ENCODE measurements at places on chromosomes 5 and 9.

DNA sequence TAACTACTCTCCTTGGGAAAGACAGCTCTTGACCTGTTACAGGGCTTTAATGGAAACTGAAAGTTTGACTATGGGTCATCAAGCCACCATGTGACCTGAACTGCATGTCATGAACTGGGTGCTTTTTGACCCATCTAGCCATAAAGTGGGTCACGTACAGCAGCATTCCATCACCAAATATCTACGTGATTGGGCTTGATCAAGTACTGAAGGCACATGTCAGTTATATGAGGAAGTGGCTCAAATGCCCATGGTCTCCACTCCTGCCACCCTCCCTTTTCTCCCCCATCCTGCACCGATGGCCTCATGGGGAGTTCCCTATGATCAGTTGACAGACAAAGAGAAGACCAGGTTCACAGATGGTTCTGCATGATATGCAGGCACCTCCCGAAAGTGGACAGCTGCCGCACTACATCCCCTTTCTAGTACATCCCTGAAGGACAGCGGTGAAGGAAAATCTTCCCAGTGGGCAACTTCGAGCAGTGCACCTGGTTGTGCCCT lies 7.3 kb upstream of the FCN1 start:
- DNase-seq, result no peak

DNA sequence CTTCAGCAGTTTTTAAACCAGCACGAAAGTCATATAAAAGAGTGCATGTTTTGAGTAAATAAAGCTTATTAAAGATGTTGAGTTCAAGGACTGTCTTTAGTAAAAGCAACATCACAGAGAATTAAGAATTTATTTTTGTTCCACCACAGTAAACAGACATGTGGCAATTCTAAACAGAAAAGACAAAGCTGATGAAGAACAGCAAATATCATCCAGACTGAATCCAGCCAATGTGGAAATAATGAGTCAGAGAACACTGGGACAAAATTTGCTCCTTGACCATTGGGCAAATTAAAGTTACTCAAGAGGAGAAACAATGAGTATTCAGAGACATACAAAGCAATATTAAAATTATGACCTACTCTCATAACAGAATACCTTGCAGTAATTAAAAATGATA lies 28.8 kb downstream of the OR2K2 start:
- DNase-seq, result no peak

GRCh38 chr5:124806373-124807077 lies 60.1 kb upstream of the ZNF608 start:
- no peak for DNase-seq

DNA sequence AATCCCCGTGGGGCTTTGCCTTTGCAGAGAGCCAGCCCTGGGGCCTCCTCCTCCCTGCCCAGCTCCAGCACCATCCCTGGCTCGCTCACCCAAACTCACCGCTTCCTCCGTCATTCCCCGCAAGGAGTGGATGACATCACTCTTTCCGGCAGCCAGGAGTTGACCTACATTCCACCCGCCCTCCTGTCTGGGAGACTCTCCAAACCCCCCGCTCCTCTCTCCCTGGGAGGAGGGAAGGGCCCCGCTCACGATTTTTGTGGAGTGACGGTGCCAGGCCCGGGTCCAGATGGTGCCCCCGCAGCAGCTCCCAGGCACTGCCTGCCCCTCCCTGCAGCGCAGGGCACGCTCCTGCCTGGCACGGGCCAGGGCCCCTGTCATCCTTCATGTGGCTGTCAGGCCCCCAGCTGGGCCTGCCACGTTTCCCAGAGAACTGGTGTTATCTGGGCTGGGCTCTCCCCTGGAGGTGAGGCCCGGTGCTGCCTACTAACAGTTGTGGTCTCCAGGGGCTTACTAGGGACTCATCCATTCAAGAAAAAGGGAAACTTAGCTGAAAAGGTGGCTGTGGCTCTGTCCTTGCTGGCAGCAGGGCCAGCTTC lies 52.3 kb downstream of the NTNG2 start:
- no peak for DNase-seq

DNA sequence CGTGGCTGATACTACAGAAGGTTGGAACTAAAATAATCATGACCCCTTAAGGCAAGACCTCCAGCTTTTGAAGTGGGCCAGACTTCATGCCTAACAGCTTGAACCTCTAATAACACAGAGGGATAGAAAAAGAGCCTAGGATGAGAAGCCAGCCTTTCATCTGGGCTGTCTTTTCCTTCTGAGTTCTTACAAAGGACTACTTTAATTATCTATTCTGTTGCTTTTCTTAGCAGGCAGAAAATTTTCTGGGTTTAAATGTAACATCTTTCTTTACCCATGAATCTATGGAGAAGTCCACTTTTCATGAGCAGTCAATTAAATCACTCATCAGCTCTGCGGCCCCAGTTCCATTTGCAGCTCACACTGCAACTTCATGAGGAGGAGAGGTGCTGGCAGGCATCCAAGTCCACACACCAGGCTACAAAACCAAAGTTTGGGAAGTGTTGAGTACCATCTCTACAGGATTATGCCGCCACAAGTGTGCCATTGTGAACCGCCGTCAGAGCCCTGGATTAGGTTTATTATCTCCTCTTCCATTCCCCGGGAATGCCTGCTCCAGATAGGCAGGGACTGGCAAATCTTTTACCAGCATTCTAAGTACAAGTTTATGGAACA lies 192.0 kb downstream of the TLE4 start:
- DNase-seq, result no peak

DNA sequence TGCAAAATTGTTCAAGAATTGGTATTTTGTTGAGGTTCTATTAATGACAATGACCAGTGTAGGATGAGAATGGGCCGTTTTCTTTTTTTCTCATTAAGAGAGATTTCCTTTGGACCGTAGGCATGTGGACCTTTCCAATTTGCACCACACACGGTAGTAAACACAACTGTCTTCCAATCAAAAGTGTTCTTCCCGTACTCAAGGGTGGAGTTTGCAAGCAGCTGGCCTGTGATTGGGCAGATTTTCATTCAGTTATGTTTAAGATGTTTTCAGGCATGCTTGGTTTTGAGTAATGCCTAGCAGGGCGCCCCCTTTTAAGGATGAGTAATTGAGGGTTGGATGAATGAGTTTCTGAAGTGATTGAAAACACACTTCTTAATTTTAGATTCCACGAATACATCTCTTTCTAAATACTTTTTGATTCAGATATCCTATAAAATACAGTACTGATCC lies 2.5 kb downstream of the KDM3B start:
- DNase-seq, result no peak

- DNase-seq, result no peak
These were observed 189.2 kb downstream of the MAN2A1 start for GRCh38 chr5:109878887-109879286.

GRCh38 chr9:17810728-17811571 lies 232.1 kb downstream of the SH3GL2 start:
- no peak for DNase-seq

- DNase-seq, result no peak
These were observed 88.2 kb upstream of the BASP1 start for GRCh38 chr5:17129093-17129849.

DNA sequence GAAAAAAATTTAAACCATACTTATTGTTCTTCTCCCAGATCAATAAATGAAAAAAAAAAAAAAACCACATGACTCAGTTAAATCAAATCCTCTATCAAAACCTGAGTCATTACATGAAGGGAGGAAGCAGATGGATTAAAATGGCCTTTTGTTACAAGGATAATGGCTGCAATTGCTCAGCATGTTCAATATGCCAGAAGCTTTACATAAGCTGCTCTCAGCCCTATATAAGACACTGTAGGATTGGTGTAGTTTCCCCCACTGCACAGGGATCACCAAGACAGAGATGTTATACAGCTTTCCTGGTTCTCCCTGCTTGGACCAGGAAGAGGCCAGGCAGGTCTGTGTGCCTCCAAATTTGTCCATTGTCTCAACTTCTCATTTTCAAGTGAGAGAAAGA lies 101.6 kb upstream of the MAP1B start:
- DNase-seq, result no peak

DNA sequence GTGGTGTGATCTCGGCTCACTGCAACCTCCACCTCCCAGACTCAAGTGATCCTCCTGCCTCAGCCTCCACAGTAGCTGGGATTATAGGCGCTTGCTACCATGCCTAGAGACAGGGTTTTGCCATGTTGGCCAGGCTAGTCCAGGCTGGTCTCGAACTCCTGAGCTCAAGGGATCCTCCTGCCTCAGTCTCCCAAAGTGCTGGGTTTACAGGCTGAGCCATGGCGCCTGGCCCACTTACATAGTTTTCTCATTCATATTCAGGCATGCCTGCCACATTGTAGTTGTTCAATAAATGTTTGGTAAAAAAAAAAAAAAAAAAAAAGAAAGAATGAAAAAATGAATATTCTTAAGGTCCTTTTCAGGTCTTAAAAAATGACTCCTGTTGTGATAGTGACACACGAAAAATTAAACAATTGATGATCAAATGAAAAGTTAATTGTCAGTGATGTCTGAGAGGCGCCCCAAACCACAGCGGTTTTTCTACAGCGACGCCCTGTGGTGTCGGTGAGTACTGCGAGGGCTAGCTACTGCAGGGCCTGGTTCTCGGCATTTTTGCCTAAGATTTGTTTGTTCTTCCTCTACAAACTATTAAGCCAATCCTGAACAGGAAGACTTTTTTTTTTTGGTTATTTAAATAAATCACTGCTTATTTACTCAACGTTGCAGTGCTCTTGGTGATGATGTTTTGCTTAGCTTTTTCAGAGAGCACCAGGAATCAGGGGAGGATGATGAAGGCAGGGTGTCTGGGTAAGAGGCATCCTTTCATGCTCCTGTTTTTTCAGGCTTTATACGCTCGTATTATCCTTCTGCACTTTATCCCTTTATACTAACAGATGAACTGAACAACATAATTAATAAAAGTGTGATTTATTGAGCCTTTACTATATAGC lies 67.0 kb upstream of the DPYSL3 start:
- DNase-seq, result no peak

DNA sequence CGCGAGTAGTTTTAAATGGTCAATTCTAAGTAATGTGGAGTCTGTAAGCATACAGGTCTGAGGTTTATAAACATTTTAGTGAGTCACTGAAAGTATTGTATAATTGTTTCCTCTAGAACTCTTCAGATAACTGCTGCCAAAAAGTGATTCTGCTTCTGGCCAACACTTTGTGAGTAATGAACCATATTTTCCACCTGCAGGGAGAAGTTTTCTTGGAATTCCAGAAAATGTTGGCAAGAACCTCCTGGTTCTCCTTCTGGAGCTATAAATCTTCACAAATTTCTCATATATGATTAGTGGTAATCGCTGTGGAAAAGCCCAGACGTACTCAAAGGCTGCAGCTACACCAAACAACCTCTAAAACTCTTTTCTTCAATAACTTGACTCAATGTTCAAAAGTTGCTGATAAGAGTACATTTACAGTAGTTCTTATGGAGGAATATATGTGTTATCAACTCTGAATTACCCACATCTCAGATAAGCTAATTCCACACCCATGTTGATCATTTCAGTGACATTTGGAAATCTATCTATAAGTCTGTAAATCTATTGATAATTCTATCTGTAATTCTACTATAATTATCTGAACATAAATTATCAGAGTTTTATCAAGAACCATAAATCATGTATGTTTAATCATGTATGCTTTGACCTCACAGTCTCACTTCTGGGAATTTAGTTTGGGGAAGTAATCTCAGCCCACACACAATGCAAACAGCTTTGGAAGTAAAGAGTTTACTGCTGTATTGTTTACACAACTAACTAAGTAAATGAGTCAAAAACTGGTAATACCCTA lies 74.1 kb downstream of the FNBP1 start:
- DNase-seq, result no peak

DNA sequence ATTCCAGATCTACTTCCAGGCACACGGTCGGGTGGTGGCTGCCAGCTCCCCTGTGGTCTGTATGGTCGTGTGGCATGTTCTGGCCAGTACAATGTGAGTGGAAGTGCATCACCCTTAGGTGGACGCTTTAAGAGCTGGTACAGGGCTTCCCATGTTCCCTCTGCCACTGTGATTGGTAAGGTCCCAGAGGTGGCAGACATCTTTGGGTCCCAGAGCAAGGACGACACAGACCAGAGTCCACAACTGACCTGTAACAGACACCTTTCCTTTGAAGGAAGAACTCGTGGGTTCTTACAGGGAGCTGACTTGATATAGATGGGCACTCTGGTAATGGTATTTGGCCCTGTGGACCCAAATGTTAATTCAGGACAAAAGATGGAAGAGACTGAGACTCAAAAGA lies 90.0 kb upstream of the GDNF start:
- no peak for DNase-seq

GRCh38 chr9:88092797-88093331 lies 45.4 kb downstream of the SPATA31C2 start:
- no peak for DNase-seq

DNA sequence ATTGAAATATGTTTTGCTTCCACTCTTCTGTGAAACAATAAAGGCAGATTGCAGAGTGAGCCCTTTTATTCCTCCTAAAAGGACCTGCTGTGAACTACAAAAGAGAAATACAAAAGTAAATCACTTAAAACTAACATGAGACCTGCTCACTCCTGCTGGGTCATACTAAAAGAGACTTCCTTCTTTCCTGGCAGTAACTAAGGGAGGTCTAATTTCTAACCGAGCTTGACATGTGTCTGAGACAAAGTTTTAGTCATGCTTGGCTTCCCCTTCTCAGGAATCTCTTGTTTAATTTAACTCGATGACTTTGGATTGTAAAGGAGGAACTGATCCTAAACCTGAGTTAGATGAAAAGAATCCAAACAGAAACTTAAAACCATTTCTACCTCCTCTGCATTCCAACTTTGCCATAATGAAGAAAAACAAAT lies 86.4 kb upstream of the CDH6 start:
- DNase-seq, result no peak

- DNase-seq, result no peak
These were observed 49.2 kb downstream of the PCSK5 start for GRCh38 chr9:75939536-75940111.

- DNase-seq, result no peak
These were observed 133.6 kb downstream of the SV2C start for GRCh38 chr5:76216748-76217147.

DNA sequence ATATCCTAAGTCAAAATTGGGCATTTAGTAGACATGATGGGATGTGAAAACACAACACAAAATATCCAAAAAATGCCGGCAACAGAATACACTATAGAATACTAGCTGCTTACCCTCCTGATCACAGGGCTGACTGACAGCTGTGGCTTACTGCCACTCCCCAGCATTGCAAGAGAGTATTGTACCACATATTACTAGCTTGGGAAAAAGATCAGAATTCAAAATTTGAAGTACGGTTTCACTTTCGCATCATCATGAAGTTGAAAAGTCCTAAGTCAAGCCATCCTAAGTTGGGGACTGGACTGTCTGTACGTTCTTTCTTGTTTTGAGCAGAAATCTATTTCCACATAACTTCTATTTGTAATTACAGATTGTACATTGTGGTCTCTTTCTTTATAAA lies 851.4 kb downstream of the MAT2B start:
- no peak for DNase-seq

GRCh38 chr5:100584069-100584468 lies 48.9 kb downstream of the FAM174A start:
- DNase-seq, result no peak

DNA sequence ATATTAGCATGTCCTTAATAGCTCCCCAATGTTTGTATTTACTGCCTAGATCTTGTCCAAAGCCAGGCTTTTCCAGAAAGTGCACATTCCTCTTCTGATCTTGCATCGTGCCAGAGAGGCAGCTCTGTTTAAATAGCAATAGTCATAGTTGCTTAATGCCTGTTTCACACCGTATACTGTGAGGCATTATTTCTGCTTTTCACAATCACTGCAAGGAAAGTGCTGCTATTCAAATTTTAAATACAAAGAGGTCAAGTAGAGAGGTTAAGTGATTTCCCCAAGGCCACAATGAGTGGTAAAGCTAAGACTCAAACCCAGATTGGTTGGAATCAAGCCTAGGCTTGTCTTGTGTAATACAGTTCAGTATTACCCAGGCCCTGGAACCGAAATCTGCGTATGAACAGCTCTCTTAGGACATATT lies 153.6 kb downstream of the SNX18 start:
- DNase-seq, result peak; percentile 71

GRCh38 chr9:114507726-114508125 lies 2.5 kb upstream of the WHRN start:
- DNase-seq, result no peak
